ENCODE measurements at places on chromosomes 1 and 21.
A peak's percentile ranks its signal among the peaks of the same experiment; 100 is the strongest.

DNA sequence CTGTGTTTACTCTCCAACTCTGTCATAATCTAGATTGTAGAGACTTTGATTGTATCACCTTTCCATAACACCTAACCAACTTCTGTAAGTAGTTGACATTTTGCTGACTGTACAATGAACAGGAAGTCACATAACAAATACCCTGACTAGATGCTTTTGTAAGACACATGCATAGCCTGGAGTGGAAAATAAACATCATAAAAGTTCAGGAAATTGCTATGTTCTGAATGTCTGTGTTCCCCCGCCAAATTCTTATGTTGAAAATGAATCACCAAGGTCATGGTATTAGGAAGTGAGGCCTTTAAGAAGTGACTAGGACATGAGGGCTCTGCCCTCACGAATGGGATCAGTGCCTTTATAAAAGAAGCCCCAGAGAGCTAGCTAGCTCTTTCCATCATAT, 40.4 kb upstream of the ZSWIM5 start:
- no peak overlapping the region for H3K27ac ChIP-seq
- no peak for DNase-seq
- no peaks in the 10 kb centered on the region for H3K36me3 ChIP-seq
- H3K27me3 ChIP-seq = no peaks in the 10 kb centered on the region
- H3K4me1 ChIP-seq = no peaks in the 10 kb centered on the region

DNA sequence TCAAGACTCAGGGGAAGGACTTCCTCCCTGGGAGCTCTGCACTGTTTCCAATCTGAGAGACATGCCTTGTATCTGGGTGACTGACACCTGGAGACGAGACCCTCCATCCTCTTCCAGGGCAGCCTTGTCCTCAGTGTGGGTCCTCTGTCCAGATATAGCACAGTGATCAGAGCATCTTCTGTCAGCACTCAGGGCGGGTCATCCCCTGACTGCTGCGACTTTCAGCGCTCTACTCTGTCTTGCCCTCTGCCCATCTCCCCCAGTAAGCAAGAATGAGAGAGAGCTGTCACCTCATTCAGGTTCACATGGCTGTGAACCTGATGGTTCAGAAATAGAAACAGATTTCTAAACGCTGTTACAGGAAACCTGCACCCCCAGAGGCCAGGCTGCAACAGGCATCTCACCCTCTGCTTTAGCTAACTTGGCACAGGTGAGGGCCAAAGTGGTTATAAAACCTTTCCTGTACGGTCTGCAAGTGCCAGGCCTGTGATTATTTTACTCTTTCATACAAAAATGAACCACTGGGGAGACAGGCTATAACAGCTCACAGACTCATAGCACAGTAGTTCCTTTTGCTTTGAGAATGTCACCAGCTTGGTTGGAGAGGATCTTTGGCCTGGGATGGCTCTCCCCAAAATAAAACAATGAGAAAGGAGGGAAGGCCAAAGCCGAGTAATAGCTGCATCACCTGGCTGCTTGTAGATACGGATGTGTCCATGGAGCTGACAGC, 11.4 kb upstream of the TENT5C start:
- H3K27ac ChIP-seq = no peak overlapping the region
- no peaks in the 10 kb centered on the region for H3K4me1 ChIP-seq
- no peaks in the 10 kb centered on the region for H3K36me3 ChIP-seq
- DNase-seq = no peak
- no peak overlapping the region for H3K4me3 ChIP-seq
- no peaks in the 10 kb centered on the region for H3K27me3 ChIP-seq

DNA sequence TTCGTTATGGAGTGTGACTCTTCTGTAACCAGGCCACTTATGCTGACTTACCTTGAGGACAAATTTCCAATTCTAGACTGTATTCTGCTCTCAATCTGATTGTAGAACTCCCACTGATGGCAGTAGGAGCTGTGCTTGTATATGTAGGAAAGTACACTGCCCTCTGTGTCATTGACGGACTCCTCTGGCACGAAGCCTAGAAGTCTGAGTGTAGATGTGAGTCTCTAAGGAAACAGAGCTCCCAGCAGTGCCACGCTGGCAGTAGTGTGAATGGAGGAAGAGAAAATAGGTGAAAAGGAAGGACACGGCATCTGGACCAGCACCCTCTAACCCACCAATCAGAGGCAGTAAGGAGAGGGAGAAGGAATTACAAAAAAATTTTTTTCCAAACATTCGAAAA, 130.4 kb upstream of the ADGRL2 start:
- DNase-seq = no peak
- H3K27ac ChIP-seq = no peak overlapping the region
- no peaks in the 10 kb centered on the region for H3K27me3 ChIP-seq
- H3K4me3 ChIP-seq = no peak overlapping the region
- no peaks in the 10 kb centered on the region for H3K36me3 ChIP-seq

DNA sequence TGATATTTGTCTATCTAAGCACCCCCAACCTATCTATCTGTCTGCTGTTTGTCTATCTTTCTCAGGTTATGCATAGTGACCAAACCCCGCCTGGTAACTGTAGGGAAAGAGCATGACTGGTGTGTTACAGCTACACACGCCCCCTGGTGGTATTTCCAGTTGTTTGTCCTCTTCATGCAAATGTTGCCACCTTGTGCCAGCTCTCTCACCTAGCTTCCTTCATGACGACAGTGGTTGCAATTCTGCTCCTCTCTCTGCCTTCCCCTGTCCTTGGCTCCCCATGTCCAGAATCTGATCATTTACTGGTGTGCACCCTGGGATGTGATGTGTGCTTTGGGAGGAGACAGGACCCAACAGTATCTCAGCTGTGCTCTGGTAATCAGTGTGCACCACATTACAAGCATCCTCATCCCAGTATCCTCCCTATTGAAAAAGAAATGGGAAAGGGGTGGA, 8.1 kb upstream of the INKA2 start:
- H3K4me3 ChIP-seq = no peak overlapping the region
- H3K27me3 ChIP-seq = no peaks in the 10 kb centered on the region
- H3K36me3 ChIP-seq = no peaks in the 10 kb centered on the region
- peak; percentile 70 for DNase-seq

DNA sequence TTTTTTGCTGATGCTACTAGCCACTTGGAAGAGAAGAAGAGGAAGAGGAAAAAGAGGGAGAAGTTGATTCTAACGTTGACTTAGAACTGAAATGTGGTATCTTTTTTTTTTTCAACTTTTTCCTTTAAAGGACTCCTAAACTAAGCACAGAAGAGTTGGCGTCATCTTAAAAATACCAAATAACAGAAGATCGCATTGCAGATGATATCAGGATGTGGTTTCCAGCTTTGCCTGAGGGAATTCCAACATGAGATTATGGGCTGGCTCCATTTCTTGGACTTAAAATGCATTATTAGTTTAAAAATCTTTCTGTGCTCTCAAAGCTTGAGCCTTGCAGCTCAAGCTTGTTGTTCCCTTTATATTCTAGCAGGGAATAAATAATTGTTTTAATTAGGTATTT, 29.8 kb downstream of the WDR3 start:
- H3K36me3 ChIP-seq = peaks cover 29% of the 10 kb centered on the region
- H3K27me3 ChIP-seq = no peaks in the 10 kb centered on the region
- no peak overlapping the region for H3K27ac ChIP-seq
- H3K4me3 ChIP-seq = no peak overlapping the region
- H3K4me1 ChIP-seq = no peaks in the 10 kb centered on the region

DNA sequence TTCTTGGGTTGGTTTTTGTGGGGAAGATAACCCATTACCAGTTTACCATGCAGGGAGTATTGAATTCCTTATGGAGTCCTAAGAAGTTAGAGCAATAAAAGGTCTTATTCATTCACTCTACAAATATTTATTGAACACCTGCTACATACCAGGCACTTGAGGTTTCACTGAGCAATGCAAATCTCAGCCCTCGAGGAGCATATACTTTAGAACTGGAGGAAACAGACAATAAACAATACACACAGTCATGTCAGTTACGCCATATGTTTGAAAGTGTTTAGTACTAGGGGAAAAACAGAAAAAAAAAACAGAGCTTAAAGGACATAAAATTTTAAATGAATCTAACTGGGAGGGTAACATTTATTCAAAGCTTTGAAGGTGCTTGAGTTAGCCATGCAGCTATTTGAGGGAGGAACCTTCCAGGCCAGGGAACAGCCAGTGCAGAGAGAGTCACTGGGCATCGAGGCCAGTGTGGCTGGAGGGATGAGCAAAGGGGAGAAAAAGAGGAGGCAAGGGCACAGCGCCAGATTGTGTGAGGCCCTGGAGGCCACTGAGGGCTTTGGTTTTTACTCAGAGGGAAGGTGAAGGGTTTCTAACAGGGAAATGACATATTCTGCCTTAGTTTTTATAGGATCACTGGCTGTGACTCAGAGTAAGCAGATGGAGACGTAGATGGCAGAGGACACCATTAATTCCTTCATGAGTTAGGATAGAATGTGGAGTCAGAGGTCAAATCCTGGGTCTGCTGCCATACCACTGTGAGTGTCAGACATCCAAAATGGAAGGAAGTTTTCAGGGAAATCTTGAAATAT, 32.7 kb downstream of the C1orf21 start:
- H3K4me1 ChIP-seq = peaks cover 18% of the 10 kb centered on the region
- DNase-seq = no peak
- H3K27me3 ChIP-seq = no peaks in the 10 kb centered on the region
- H3K27ac ChIP-seq = no peak overlapping the region
- no peak overlapping the region for H3K4me3 ChIP-seq

DNA sequence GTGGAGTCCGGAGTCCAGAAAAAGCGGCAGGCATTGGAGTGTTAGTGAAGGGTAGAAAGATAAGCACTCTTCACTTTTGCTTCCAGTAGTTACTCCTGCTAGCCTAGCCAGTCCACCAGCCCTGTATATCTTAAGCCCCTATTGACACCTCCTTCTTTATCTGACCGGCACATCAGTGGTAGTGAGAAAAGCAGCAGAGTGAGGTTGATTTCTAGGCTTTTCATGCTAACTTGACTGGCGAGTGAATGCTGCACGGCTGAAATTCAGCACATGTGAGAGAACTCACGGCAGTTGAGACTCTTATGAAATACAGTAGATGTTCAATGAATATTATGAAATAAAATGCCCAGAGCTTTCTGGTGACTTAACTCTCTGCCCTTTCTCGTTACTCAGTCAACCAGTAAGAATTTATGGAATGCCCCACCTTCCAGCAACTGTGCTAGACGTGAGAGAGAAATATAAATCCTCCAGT, 128.2 kb downstream of the CACHD1 start:
- H3K27me3 ChIP-seq = no peaks in the 10 kb centered on the region
- peaks cover 5% of the 10 kb centered on the region for H3K4me1 ChIP-seq

- H3K4me1 ChIP-seq = peaks cover 31% of the 10 kb centered on the region
- H3K36me3 ChIP-seq = no peaks in the 10 kb centered on the region
- no peak for DNase-seq
- H3K4me3 ChIP-seq = no peak overlapping the region
- H3K27ac ChIP-seq = peak overlapping the region; percentile 76
Measured at GRCh38 chr1:156103521-156103947, 11.0 kb upstream of the LMNA start.

- H3K36me3 ChIP-seq = no peaks in the 10 kb centered on the region
- DNase-seq = no peak
- no peaks in the 10 kb centered on the region for H3K27me3 ChIP-seq
Measured at GRCh38 chr1:67748630-67749029, 63.6 kb downstream of the GADD45A start.

DNA sequence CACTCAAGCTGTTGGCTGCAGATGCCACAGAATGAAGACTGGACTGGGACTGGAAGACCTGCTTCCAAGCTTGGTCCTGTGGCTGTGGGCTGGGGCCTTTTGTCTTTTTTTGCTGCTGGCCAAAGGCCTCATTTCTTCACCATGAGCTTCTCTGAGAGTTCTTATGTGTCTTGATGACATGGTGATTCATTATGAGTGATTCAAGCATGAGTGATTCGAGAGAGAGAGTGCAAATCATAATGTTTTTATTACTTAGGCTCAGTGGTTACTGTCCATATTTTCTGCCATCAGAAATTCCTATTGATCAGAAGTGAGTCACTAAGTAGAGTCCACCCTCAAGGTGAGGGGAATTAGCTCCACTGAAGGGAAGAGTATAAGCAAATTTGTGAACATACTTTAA, 94.0 kb downstream of the PCP4 start:
- H3K27me3 ChIP-seq = no peaks in the 10 kb centered on the region
- no peaks in the 10 kb centered on the region for H3K4me1 ChIP-seq
- no peak for DNase-seq
- H3K4me3 ChIP-seq = no peak overlapping the region
- H3K27ac ChIP-seq = no peak overlapping the region
- no peaks in the 10 kb centered on the region for H3K36me3 ChIP-seq

DNA sequence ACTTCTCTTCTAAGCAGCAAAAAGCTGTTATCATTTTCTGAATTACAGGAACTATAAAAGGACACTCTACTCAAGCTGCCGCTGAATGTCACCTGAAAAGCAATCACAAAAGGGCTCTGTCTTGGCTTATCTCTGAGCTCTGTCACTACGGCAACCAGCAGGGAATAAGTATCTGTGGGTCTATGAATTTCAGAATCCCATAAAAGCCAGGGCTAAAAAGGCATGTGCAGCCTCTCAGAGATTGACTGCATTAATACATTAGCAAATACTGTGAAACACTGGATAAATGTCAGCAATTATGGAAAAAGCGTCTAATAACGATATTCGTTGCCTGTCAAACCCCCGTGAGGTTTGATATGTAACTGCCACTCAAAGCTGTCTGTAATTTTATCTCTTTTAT, 210.2 kb upstream of the DMRTA2 start:
- DNase-seq = no peak
- no peaks in the 10 kb centered on the region for H3K36me3 ChIP-seq
- H3K27ac ChIP-seq = no peak overlapping the region
- H3K27me3 ChIP-seq = no peaks in the 10 kb centered on the region
- no peaks in the 10 kb centered on the region for H3K4me1 ChIP-seq
- no peak overlapping the region for H3K4me3 ChIP-seq
